ENCODE measurements at places on chromosomes 11 and 22. TPM values are rescaled to one million over a fixed set of nuclear protein-coding genes. Genes with fewer than 3 reads are reported as not detected.

- DNase-seq, result no peak
These were observed 62.2 kb downstream of the IGLL1 start for GRCh38 chr22:23517804-23518375.

- DNase-seq, result no peak
These were observed 16.3 kb downstream of the FXYD6 start for GRCh38 chr11:117860139-117860538.

DNA sequence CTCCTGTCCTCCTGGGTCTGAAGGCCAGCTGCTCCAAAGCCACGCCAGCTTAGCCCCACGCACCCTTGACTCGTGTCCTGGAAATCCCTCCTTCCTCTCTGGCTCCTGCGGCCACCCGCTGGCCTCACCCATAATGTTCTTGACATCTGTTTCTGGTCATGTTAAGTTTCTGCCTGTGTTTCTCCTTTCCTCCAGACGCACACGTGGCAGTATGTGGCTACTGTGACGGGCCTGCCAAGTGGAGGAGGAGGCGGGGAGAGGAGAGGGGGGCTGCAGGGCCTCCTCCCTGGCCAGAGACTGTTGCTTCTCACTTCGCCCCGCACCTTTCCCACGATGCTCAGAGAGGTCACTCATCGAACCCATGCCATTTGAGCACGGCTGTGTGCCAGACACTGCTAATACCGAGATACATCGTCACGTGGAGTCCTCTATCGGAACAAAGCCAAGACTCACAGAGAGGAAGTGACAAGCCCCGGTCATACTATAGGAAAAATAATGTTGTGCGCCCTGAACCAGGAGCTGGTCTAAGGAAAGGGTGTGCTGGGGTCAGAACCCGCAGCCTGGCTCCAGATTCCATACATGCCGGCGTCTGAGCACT is 11.5 kb downstream of the C1QTNF6 start:
- DNase-seq, result no peak

DNA sequence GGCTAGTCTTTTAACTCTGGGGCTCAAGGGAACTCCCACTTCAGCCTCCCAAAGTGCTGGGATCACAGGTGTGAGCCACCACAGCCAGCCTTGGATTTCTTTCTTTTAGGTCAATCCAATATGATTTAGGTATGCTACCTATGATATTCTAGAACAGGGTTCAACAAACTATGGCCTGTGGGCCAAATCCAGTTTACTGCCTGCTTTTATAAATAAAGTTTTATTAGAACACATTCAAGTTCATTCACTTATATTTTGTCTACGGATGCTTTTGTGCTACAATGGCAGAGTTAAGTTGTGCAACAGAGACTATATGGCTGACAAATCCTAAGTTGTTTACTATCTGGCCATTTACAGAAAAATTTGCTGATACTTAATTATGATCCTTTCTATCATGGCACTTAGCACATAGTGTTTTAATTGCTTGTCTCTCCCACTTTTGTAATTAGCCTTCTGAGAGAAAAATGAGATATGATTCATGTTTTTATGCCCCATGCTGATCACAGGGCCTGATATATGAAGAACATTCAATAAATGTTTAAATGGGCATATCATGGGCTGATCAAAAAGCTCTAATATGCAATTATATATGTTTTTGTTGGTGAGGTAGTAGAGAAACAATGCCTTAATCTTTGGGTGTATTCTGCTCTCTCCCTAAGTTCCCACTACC is 109.6 kb downstream of the STIM1 start:
- DNase-seq, result no peak

DNA sequence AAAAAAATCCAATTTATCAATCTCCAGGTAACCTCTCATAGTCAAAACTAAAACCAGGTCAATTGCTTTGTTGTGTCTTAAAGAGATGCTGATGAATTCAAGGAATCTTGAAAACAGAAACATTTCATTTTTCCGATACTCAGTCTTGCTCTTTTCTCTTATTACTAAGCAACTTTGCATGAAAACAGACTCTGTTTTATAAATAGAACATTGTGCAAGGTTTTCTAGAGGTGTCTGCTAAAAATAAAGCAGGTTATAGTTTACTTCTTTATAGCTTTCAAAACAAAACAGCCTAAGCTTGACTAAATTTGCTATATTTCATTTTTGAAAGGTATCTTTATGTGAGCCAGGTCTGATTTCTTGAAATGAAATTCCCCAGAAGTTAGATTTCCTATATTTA is 109.3 kb downstream of the ARL14EP start:
- no peak for DNase-seq

Gene SLC37A2
- 0.14 TPM for polyA plus RNA-seq

GRCh38 chr11:1776331-1776851 is 12.7 kb upstream of the CTSD start:
- DNase-seq, result no peak

- no peak for DNase-seq
These were observed 8.9 kb downstream of the MN1 start for GRCh38 chr22:27792452-27793161.

Gene GPR83
- 0.06 TPM for polyA plus RNA-seq

Gene P2RY2
- polyA plus RNA-seq, result 6.1 TPM

Gene GGT1
- 125 TPM for polyA plus RNA-seq

Gene SLC22A6
- not detected for polyA plus RNA-seq

Gene JAM3
- polyA plus RNA-seq, result 4.0 TPM

Gene CHCHD10
- 85.4 TPM for polyA plus RNA-seq

GRCh38 chr11:1772270-1773130 is 8.8 kb upstream of the CTSD start:
- peak; percentile 94 for DNase-seq

GRCh38 chr11:8382436-8383053 is 118.9 kb upstream of the LMO1 start:
- no peak for DNase-seq

DNA sequence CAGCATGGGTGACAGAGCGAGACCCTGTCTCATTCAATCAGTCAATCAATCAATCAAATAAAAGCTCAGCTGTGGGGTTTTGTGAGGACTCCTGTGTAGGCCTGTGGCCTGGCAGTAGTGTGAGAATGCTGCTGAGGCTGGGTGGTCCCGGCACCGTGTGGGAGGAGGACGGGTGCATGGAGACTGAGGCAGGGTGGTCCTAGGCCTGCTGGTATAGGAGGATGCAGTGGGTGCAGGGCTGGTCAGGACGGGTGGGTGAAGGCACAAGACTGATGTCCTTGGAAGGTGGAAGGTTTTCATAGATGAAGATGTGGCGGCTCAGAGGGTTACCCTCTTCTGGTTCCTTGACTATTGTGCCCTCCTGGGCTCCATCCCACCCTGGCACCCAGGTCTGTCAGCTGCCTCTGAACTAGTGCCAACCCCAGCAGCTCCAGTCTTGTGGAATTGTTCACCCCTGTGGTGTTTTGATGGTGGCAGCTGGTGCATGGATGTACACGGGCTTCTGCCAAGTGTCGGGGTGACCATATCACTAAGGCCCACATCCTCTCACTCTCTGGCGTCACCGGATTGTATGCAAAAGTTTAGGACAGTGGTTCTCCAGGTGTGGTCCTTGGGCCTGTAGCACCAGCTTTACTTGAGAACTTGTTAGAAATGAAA is 23.7 kb downstream of the TANGO2 start:
- no peak for DNase-seq

- DNase-seq, result no peak
These were observed 145.9 kb downstream of the GRIK4 start for GRCh38 chr11:120657306-120658070.

DNA sequence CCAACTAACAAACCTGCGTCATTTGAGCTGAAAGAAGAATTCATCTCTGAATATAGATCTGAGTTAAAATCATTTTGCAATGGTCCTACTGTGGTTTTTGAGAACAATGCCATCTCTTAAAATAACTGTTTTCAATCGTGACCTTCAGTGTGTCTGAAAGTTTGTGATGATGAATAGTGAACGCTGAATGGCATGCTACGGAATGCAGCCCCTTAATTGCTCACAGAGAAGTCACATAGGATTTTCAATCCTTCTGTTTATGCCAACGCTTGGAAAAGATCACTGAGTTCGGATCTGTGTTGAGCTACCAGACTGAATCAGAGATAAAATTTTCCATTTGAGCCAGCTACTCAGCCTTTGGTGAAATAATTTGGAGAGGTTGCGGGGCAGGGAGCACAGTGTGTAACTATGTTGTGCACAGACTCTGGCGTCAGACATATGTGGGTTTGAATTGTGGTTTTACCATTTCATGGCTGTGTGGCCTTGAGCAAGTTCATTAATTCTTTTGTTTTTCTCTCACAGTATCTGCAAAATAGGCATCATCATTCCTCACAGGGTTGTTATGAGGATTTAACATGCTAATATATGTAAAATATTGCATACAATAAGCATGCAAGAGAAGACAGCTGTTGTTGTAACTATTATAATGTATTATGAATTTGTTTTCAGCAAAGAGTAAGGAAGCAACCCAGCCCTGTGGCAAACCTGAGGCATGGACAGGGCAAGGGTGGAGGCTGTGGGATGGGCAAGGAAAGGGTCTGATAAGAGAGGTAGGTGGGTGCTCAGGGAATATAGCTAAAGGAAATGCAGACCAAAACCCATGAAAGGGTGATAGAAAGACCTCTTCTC is 679.9 kb downstream of the KCNA4 start:
- DNase-seq, result no peak

GRCh38 chr22:24061124-24061684 is 50.1 kb downstream of the CABIN1 start:
- no peak for DNase-seq

DNA sequence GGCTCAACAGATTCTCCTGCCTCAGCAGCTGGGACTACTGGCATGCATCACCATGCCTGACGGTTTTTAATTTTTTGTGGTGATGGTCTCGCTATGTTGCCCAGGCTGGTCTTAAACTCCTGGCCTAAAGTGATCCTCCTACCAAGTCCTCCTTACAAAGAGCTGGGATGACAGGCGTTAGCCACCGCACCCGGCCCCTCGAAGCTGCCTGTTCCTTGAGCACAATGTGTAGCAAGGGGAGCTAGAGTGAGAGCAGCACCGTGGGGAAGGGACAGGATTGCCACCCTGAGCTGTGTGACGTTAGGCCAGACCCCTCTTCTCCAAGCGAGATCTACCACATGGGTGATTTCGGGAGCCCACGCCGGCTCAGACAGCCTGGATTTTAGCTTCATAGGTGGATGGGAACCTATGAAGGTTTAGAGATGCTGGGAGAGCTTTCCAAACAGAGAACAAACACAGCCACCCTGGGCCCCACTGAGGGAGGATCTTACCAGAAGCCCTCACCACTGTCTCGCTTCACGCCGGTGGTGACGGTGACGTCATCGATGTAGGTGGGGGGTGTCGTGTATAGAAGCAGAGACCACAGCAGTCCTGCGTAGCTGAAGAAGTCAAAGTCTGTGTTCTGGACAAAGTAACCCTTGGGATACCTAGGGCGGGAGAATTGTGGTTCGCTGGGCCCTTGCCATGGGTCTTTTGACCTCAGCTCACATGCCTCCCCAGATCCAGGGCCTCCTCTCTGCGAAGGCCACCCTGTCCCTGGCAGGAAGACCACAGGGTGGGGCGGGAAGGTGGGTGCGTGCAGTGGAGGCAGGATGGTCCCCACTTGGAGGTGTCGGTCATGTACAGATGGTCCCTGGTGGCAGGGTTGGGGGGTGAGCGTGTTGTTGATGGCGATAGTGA is 23.1 kb downstream of the RGL4 start:
- DNase-seq, result no peak
